ENCODE measurements at places on chromosomes 1 and 21. TPM values are rescaled to one million over a fixed set of nuclear protein-coding genes. Genes with fewer than 3 reads are reported as not detected.

Gene EIF3I
- polyA plus RNA-seq, result 319 TPM

- no peak for DNase-seq
These were observed 1587.7 kb downstream of the AMY1C start for GRCh38 chr1:105337420-105337819.

DNA sequence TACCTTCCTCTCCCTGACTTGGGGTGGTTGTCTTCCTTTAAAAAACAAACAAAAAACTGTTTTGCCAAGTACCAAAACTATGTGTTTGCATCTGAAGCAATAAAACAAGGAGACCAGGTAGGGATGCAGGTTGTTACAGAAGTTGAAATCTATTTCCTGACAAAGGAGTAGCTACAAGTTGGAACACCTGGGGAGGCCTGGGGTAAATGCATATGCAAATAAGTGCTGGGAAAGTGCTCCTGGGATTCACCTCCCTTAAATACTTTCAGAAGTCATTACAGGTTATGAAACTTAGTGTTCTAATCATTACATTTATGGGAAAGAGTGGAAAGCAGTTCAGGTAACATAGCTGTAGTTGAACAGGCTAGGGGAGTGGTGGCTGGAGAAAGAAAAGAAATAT lies 1.9 kb upstream of the TSNAX start:
- DNase-seq, result no peak

- DNase-seq, result no peak
These were observed 218.8 kb downstream of the NEGR1 start for GRCh38 chr1:72063364-72064044.

DNA sequence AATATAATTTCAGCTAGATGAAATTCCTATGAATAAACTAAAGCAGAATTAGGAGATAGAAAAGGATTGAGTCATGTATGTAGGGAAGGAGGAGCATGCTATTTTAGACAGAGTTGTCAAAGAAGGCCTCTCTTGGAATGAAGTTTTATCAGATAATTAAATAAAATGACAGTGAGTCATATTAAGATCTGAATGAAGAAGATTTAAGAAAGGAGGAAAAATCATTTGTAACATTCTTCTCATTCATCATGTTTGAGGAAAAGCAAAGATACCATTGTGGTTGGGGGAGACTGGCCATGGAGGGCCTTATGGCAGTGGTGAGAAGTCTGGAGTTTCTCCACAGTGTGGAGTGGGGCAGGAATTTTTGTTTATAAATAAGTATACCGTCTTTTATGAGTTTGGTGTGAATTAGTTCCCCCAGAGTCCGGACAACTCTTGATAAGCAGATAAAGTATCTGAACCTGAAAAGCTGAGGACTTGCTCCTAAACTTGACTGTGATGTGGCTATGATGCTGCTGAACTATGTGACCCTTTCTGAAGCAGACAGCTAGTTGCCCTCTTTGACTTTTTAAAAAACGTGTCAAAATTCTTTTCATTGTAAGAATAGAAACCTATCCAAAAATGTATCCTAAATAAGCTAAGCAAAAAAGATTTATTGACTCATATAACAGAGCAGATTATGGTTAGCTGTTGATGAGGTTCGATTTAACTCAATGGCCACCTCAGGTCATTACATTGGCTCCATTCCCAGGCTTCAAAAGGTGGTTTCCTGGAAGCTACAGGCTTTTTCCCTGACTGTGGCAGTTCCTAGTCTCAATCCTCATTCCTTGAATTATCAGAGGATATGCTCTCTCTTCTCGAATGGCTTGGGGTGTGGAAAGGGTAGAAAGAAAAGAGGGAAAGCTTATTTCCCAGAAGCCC lies 90.8 kb downstream of the LHX9 start:
- no peak for DNase-seq

GRCh38 chr1:115748401-115749150 lies 19.9 kb downstream of the CASQ2 start:
- DNase-seq, result no peak

DNA sequence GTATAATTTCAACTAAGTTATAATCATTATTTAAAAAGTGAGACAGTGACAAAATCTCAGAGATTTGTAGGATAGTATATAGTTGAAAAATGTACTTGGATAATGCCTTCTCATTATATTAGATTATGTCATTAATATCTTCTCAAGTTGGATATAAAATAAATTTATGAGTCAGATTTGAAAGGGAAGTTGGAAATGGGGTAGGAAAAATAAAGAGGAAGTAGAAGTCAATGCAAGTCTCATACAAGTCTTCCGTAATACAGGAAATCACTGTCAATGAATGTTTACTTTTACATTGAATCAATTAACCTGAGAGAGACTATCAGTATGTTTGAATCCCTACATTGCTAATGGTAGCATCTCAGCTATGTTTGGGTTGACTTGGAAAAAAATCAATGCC lies 16.2 kb upstream of the RNPC3 start:
- no peak for DNase-seq
